Stimulated activated naive CD8-positive, alpha-beta T cell treated with anti-CD3 and anti-CD28 coated beads, Interleukin-15, Interleukin-2, amounts not matched to agents 100 U/mL and 50 U/mL, for 24 hours (primary cell): ENCODE measurements at places on chromosomes 2 and 18.

DNA sequence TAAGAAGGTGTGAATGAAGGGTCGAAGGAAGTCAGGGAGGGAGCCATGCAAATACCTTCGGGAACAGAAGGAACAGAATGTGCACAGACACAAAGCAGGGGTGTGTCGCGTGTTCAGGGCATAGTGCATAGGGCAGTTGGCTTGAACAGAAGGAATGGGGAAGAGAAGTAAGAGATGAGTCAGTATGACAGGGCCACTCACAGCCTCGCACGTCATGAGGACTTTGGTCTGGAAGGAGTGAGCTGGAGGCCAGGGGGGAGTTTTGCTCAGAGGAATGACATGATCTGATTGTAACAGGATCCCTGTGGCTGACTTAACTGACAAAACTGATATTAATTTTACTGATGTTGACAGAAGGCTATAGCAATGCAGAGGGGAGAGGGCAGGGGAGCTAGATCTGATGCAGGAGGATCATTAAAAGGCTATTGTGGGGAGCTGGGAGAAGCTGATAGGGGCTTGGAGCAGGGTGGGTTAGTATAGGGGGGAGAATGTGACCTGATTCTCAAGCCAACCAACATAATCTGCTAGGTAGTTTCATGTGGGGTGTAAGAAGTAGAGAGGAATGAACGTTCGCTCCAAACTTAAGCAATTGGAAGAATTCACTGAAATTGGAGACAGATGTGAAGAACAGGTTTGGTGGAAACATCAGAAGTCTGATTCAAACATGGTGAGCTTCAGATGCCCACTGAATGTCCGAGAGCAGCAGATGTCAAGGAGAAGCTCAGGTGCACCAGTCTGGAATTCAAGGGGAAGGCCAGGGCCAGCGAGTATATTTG is 60.4 kb upstream of the COPS8 start:
- no peak for DNase-seq

DNA sequence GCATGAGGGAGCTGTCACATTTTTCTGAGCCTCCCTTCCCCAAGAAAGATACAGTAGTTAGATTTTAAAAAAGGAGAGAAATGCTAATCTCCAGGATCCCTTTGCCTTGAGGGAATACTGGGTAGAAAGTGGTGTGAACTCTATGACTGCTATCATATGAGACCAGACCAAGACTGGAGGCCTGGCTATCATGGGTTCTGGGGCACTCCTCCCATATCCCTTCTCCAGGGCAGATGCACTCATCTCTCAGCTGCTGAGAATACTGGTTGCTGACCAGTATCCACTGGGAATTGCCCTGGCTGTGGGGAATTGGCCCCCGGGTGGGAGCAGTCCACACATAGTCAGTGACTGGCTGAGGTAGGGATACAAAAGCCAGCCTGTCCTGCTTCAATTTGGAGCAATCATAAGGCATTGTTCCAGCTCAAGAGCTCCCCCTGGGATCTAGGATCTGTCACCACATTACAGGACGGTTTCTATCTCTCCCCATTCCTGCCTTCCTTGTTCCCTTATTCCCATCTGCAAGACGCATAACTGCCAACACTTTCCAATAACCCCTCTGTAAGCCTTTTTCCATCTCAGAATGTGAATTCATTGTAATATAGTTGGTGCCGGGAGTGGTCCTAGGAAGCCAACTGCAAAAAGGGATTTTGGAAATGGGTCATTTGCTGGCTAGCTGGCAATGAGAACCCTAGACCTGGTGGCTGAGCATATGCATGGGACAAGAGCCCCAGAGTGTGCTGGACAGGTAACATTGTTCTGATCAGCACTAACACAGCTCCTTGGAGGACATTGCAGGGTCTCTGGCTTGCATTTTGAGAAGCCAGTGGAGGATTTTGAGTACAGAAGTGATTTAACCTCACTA is 35.4 kb upstream of the REEP1 start:
- DNase-seq: no peak

DNA sequence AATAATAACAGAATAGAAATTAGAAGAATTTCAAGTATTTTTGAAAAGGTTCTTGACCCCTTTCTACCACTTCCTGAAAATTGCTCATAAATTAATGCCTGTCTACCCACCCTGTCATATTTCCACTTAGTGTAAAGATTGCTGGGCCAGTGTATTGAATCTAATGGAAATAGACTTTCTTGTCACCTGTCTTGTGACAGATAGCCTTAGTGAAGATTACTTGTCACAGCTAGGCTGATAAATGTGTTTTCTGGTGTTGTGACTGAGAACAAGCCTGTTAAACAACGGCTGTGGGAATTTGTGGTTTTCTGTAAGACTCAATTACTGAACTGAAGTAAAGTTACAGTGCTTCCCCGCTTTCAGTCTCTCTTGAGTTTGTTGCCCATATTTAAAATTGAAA is 37.0 kb downstream of the PIK3C3 start:
- DNase-seq: no peak

- DNase-seq: no peak
These were observed 343.0 kb downstream of the NYAP2 start for GRCh38 chr2:225742487-225742886.

DNA sequence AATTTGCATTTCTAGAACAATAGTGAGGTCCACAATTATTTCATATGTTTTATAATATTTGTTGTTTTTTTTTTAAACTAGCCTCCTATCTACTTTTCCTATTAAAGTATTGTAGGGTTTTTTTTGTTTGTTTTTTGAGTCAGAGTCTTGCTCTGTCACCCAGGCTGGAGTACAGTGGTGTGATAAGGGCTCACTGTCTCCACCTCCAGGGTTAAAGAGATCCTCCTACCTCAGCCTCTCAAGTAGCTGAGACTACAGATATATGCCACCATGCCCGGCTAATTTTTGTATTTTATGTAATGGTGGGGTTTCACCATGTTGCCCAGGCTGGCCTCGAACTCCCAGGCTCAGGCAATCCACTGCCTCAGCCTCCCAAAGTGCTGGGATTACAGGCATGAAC is 122.5 kb downstream of the SLC39A10 start:
- DNase-seq: no peak

DNA sequence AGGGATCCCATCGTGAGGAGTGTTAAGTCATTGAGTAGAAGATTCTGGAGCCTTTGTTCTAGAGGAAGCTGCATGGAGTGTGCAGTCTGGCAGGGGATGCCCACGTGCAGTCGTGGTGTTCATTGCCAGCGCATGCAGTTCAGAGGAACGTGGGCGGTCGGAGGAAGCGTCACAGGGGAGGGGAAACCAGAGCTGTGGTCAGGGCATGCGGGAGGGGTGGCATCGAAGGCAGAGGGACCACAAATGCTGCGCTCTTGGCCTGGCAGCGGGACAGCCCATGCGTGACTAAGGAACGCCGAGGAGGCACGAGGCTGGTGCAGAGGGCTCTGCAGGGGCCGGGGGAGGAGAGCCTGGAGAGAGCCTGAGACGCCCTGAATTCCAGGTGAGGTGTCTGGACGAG is 141.1 kb downstream of the KLHL29 start:
- DNase-seq: peak; percentile 53

- DNase-seq: no peak
These were observed 9.1 kb upstream of the TPRKB start for GRCh38 chr2:73746015-73746876.

DNA sequence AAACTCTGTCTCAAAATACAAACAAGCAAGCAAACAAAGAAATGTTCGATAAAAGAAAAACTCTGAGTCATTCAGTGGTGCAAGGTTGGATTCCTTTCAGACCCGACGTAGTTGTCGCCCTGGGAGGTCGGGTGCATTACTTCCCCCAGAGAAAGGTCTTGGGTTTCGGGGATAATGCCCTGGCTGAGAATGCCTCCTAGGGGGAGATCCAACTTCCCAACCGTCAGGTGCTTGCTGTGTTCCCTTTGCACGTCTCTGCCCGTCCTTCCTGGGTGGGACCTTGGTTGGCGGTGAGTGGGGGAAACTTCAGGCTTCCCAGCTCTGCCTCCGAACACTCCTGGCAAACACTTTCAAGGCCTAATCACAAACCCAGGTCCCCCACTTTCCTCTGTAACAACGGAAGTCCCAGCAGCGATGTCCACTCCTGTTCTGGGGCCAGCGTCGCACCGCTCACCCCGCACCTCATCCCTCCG is 609 bp downstream of the TPGS2 start:
- peak; percentile 34 for DNase-seq

DNA sequence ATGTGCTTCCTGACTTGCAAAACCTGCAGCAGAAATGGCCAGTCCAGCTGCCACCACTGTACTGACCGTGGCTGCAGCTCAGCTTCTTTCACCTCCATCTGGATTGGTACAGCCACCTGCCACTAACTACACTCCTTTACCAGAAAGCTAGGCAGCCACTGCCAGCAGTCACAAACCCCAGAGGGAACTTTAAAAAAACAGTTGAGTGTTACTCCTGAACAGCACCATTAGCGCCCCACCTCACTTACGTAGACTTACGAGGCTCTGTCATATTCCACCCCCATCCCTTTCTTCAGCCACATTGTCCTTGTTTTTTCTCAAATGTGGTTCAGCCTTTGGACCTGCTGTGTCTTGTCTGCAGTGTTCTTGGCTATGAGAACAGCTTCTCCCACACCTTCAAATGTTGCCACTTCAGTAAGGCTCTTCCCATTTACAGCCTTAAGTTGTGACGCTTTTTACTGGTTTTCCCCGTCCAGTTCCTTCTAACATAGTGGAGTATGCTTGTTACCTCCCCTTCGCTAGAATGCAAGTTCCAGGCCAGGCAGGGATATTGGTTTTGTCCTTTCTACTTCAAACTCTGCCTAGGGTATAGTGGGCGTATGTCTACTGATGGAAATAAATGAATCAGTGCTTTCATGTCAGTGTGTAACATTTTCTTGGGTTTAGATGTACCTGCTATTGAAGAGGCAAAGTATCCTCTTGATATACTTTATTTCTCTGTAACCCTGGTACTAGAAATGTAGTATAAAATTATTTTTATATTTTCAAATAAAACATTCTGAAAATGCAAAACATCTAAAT is 17.0 kb downstream of the HNRNPA3 start:
- no peak for DNase-seq

DNA sequence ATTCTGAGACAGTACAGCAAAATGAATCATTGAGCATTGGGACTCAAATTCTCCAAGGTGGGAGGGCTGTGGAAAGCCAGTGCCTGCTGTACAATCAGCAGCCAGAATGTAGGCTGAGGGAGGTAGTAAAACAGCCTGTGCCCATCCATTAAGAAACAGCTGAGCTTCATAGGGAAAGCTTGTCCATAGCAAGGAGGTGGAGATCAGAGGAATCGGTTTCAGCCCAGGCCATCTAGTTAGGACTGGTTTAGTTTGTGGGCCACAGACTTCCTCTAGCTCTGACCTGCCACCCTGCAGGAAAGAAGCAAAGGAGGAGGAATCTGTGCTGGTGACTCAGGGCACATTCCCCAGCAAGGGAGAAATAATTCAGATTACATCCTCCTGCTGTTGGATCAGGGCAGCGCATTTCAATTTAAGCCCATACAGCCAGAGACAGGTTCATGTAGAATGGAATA is 333.4 kb downstream of the SETBP1 start:
- no peak for DNase-seq

DNA sequence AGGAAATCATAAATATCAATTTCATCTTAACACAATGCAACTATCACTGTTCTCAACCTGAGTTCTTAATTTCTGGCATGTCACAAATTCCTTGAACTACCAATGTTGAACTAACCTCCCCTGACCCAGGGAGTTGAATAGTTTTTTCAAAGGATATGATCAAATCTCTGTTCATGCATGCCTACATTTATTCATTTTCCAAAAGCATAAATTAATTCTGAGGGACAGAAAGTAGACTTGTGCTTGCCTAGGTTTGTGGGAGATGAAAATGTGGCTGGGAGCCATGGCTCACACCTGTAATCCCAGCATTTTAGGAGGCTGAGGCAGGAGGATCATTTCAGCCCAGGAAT is 175.7 kb downstream of the TGIF1 start:
- no peak for DNase-seq

DNA sequence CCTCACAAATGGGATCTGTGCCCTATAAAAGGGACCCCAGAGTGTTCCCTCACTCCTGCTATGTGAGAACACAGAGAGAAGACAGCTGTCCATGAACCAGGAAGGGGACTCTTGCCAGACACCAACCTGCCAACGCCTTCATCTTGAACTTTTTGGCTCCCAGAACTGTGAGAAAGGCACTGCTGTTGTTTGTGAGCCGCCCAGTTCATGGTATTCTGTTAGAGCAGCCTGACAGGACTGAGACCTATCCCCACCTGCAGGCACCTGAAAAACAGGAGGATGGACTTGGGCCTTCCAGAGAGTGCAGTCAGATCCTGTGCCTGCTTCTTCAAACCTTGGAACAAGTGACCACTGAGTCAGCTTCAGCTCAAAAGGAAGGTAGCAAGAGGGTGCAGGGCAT is 51.4 kb downstream of the CRACDL start:
- DNase-seq: no peak

DNA sequence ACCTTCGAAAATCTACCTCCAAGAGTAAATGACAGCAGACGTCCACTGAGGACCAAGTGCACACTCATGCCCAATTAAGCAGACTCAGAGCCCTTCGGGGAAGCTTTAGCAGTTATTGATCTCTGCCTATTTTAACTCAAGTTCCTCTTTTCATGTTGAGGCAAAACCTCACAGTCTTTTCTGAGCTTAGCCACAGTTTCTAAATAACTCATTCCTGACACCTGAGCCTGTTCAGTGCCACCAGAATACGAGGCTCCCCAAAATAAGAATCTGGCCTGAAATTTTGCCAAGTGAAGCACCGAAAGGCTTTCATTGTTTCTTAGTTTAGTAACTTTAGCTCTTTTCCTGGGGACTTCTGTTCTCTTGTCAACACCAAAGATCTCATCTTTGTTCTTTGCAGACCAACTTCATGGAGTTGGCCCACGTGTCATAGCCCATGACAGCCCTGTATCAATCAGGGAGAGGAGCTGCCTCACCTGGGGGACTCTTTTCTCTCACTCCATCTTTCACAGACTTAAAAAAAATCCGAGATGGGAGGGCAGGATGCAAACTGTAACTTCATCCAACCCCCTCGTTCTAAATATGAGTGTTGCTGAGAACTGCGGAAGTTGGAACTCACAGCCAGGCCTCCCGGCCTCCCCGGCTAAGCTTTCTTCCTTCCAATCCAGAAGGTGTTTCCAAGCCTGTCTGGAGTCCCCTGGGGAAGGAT is 22.2 kb downstream of the INPP5D start:
- no peak for DNase-seq

DNA sequence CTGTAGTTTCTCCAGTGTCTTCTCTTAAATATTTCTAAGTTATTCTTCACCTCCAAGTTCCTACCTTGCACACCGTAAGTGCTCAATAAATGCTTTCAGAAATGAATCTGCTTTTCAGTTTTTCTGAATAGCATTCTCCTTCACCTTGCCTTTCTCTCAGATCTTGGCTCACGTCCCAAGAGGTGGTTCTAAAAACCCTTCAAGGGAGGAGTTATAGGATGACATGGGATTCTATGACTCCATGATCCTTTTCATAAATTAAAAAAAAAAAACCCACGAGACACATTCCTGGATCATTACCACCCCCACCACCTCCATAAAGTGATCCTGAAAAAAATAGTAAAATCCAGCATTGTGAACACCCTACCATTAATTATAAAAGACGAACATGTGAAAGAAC is 11.7 kb downstream of the KCTD1 start:
- DNase-seq: no peak

GRCh38 chr2:20501974-20502373 is 55.1 kb downstream of the RHOB start:
- no peak for DNase-seq
